ENCODE measurements at places on chromosomes 12 and 14.

DNA sequence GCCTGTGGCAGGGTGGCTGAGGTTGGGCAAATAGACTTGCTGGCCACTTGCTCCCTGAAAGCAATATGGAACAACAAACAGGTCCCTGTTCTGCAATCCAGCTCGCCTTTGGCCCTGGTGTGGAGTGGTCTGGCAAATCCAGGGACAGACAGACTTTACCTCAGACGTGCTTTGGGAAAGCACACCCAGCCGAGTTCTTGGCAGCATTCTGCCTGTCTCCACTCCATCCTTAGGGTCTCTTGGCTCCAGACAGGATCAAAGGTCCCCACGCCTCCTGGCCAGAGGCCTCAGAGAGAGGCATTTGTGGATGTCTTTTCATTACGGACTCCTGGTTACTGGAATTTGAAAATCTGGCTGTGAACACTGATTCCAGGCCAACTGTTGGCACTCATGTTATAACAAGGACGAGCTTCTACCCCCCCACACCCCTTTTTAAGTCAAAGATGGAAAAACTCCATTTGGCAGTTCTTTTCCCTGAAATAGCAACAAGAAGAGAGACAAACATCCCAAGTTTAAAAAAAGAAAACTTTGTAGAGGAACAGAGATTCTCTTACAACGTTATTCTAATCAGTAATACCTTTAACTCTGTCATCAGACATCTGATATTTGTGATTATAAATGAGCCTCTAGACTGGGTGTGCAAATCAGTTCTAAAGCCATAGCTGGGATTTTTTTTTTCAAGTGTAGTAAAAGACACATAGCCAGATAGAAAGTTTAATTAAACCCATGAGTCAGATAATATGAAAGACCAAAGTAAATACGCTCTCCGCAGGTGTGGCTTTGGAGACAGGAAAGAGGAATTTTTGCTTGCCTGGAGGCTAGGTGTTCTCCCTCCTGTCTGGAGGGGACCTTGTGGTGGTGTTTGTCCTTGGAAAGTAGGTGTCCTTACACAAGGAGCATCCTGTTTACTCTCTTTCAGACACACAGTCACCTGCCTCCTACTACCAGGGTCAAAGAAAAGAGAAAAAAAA is 60.7 kb downstream of the GALNT8 start:
- no peak for DNase-seq

GRCh38 chr14:104223101-104224041 is 85.0 kb downstream of the KIF26A start:
- DNase-seq, result no peak

DNA sequence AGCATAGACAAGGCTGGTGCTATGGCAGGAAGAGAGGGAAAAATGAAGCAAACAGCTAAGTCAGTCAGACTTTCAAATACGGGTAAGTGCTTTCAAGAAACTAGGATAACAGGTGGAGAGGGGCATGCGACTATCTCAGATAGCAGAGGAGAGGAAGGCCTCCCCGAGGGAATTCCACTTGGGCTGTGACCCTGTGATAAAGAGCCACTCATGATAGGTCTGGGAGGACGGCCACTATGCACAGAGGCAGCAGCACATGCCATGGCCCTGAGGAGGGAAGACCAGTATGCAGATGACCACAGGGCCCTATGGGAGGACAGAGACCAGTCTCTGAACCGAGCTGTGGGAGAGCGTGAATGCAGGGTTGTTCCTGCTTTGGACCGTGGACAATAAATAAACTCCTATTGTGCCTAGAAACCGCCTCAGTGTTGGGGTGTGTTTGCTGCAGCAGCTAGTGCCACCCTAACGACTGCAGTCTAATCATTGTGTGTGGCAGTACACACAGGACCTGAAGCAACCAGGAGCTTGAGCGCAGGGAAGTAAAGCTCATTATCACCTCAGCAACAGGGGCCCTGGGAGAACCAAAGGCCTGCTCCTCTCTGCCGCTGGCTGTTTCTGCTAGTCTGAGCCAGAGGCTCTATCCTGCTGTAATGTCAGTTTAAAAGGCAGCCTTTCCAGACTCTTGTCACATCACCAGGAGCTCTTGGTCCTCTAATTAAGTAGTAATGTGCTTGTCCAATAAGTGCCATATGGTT is 119.1 kb downstream of the CACNA1C start:
- no peak for DNase-seq

- DNase-seq, result no peak
These were observed 67.1 kb upstream of the SRSF5 start for GRCh38 chr14:69699748-69700303.

DNA sequence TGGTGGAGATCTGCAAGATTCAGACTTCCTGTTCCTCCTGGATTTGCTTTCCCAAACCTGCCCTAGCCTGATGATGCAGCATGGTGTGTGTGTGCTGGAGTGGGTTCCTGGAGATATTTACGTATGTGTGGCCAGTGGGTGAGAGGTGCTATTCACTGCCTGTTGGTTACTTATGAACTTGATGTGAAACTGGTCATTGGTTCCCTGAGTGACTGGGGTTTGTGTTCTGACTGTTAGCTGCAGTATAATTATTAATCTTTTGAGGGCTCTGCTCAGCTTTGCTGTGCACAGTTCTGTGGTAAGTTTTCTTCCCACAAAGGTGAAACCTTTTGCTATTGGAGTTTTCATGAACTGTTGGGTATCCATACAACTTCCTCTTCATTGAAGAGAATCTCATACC is 541.8 kb upstream of the FBXO33 start:
- no peak for DNase-seq

DNA sequence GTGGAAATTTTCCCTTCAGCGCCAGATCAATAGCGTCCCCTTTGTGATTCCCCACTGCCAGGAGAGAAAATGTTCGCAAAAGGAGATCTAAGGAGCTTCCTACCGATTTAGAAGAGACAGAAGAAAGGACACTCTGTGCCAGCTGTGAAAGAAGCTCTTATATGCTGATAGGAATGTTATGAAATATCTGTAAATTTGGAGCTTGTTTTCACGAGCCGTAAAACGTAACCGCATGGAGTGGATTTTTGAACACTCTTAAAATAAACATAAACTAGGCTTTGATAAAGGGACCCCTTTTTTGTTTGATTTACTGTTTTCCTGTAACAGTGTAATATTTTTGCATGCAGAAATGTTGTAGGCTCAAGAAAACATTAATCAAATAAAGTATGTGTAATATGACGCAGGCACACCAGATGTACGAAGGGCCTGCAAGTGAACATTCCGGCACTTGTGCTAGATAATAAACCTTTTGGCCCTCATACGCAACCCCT is 346.8 kb downstream of the ETNK1 start:
- no peak for DNase-seq

GRCh38 chr12:132921685-132922084 is 34.3 kb upstream of the CHFR start:
- no peak for DNase-seq

DNA sequence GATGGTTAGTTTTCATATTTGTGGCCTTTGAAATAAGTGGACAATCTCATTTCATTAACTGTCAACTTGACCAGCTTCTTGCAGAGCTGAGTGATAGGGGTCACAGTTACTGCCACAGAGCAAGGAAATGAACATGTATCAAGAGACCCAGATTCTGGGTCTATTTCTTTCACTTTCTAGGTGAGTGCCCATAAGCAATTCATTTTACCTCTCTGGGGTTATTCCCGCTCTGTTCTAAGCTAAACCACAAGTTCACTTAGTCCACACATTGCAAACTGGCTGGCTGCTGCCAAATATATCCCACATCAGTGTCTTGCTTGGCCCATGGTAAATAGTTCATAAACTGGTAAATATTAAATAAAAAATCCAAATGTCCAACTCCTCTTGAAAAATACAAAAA is 29.9 kb downstream of the GPHB5 start:
- DNase-seq, result no peak

GRCh38 chr12:131600160-131600532 is 110.7 kb upstream of the SFSWAP start:
- DNase-seq, result no peak

DNA sequence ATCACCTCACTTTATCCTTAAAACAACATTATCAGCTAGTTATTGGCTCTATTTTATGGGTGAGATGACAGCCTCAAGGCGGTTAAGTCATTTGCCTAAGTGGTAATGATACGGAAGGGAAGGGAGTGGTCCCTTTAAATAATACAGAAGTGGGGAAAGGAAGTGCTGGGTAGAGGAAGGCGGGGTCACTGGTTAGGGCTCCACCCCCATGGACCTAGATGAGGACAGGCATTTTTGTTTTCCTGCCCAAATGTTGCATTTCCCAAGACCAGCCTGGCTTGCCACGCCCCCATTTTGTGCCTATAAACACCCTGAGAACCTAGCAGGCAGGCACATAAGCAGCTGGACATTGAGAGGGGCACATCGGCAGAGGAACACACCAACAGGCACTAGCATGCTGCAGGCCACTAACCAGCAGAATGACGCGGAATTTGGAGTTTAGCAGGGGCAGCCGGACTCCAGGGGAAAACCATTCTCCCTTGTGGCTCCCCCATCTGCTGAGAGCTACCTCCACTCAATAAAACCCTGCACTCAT is 100.9 kb downstream of the EPS8 start:
- no peak for DNase-seq

GRCh38 chr14:91324606-91325575 is 80.4 kb upstream of the GPR68 start:
- DNase-seq, result no peak

All from activated naive CD8-positive, alpha-beta T cell treated with anti-CD3 and anti-CD28 coated beads, Interleukin-2, amount 50 U/mL, for 16 hours (primary cell).